CD4-positive, alpha-beta T cell treated with Interleukin-4 for 4 hours (primary cell): ENCODE measurements at places on chromosomes 7 and 10.
A peak's percentile ranks its signal among the peaks of the same experiment; 100 is the strongest.

DNA sequence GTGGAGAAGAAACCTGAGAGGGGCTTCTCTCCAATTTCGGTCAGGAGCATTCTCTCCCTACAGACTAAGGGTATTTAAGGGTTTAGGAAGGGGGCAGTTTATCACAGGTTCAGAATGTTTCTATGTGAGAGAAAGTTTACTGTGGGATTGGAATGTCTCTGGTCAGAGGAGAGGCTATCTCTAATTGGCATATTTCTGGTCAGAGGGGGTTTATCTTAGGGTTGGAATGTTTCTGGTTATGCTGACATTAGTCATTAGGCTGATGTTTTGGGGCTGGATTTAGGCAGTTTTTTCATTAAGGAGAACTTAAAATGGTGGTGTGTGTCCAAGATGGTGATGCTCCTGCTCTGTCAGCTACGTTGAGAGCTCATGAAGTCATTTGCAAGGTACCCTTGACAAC is 758.0 kb downstream of the TYW1 start:
- DNase-seq: no peak

DNA sequence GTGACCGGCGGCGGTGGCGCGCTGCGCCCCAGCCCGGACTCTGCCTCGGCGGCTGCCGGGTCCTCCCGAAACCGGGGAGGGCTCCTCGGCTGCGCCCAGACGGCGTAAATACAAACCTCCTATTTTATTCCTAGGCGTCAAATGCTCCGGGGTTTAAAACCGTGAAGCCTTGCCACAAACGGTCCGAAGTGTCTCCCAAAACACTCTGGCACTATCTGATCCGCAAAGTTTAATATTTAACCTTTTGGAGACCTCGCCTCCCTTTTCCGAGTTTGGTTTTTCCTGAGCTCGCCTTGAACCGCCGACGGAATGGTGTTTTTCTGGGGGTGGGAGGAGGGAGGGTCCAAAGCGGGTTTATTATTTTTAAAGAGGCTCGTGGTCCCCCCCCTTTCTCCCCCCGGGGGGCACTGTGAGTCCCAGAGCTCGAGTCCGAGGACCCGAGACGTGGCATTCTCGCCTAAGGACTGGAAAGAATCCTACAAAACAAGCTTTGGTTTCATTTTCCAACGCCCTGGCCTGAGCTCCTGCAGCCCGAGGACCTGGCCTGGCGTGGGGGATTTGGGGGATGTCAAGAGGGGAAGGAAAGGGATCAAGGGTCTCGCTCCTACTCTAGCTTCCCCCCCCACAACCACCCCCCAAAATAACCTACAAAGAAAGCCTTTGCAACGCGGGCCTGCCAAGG is 1.8 kb downstream of the TNRC18 start:
- DNase-seq: no peak

DNA sequence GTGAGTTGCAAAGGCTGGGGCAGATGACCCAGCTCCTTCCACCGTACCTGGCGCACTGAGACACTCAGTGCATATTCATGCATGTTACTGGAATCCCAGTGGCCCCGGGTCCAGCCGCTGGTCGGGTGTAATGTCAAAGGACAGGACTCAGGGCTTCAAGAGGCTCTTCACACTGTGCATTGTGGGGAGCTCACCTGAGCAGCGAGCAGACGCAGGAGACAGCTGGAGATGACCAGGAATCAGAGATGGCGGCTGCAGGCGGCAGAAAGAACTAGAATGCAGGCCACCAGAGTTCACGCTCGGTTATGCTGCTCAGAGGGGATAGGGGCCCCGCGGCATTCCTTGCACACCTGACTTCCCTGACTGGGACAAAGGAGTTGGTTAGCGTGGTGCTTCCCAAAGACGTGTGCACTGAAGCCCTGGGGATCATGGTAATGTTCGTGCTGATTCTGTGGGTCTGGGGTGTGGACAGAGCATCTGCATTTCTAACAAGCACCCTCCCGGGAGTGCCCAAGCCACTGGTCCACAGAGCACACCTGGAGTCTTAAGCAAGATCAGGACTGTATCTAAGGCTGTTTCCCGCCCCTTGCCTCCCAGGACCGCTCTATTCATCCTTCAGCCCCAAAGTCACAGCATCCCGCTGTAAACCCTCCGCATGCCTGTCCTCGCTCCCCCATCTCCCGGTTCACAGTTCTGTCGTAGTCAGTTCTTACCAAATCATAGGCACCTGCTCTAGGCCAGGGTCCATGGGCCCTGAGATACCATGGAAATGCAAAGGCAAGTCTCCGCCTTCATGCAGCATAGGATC is 71.0 kb downstream of the MKI67 start:
- DNase-seq: no peak

- DNase-seq: no peak
Measured at GRCh38 chr7:111531993-111532392, 30.3 kb downstream of the IMMP2L start.

- DNase-seq: no peak
Measured at GRCh38 chr10:92846854-92847201, 1.5 kb upstream of the EXOC6 start.

- peak; percentile 43 for DNase-seq
Measured at GRCh38 chr7:139767561-139767982, 10.2 kb downstream of the HIPK2 start.

GRCh38 chr10:118305730-118306129 is 36.4 kb downstream of the FAM204A start:
- DNase-seq: no peak

GRCh38 chr7:29096446-29096730 is 49.9 kb downstream of the CPVL start:
- DNase-seq: no peak

GRCh38 chr10:126209451-126209850 is 178.8 kb downstream of the ADAM12 start:
- no peak for DNase-seq

- DNase-seq: no peak
Measured at GRCh38 chr10:46040004-46040403, 6.1 kb downstream of the MSMB start.

DNA sequence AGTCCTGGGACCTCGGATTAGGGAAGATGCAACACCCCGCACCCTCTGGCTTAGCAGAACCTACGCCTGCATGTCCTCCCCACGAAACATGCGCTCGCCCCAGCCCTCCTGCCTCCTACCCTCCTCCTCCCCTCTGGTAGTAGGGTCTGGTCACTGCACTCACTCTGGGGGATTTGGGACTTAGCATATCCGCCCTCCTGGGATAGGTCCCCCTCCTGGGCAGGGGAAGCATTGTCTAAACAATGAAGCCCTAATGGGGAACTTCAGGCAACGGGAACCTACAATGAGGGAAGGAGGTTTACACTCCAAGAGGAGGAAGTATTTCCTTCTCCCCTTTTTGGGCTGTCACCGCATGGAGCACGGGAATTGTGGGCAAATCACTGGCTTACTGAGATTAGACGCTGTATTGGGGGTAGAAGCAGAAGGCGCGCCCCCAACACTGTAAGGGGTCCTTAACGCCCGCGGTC is 892 bp downstream of the CRHR2 start:
- DNase-seq: no peak

DNA sequence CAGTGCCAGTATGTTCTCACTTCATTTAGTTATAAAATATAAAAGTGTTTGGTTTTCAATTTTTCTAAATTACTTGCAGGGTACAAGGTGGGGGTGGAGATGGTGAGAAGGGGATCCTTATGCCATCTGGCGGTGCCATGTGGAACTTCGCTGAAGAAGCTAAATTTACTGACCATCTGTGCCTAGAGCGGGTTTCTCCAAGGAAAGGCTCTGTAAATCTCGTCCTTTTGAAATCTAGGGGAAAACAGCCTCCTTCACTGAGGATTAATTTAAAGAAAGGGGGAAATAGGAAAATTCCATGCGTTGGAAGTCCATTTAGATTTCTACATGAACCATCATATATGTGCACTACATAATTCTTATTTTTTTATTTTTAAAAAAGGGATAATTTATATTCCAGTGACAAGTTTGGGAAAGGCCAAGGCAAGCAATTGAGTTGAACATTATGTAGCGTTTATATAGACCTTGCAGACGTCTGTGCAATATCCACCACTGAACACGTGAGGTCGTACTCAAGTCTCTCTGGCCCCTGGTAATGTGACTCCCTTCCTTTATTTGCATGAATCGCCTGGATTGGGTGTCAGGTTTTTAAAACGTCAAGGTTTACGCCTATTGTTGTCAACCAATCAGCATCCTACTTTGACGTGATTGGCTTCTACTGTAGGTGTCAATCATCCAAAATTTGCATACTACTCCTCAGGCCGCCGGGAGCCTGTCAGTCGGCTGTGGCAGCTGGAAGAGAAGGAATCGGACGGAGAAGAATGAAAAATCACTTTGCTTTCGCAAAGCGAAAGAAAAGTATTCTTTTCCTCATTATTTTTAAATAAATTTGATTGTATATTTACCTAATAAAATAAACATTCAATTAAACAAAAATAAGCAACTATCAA is 297.1 kb upstream of the NFE2L3 start:
- peak; percentile 16 for DNase-seq

DNA sequence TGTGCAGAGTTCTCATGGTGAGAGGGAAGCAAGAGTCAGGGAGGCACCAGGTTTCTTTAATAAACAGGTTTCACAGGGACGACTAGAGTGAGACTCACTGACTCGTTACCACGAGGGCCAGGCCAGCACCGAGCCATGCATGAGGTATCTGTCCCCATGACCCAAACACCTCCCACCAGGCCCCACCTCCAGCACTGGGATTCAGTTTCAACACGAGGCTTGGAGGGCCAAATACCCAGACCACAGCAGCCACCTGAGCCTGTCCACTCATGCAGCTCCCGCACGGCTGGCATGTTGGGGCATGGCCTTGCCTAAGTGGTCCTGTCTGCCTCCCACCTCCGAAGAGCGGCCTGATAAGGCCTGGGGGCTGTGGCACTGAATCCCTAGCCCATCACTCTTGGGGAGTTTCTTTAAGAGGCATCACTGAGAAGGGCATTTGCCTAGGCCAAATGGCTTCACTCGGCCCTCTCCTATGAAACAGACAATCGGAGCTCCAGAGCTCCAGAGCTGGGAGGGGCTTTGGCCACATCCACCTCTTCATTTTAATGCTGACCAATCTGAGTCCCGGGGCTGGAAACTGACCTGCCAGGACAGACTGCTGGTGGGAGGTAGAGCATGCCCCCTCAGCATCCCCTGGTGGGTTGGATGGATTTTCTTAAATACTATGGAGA is 157.8 kb downstream of the DNAJB6 start:
- no peak for DNase-seq

GRCh38 chr10:85657476-85658113 is 709.0 kb downstream of the GRID1 start:
- no peak for DNase-seq

GRCh38 chr10:93431361-93431760 is 50.8 kb downstream of the MYOF start:
- DNase-seq: no peak
